Activated naive CD4-positive, alpha-beta T cell treated with anti-CD3 and anti-CD28 coated beads, Interleukin-2, amount 50 U/mL, for 16 hours (primary cell): ENCODE measurements at places on chromosomes 13 and 19.

- DNase-seq: no peak
Observed at GRCh38 chr19:7993560-7993959, 11.9 kb downstream of the ELAVL1 start.

DNA sequence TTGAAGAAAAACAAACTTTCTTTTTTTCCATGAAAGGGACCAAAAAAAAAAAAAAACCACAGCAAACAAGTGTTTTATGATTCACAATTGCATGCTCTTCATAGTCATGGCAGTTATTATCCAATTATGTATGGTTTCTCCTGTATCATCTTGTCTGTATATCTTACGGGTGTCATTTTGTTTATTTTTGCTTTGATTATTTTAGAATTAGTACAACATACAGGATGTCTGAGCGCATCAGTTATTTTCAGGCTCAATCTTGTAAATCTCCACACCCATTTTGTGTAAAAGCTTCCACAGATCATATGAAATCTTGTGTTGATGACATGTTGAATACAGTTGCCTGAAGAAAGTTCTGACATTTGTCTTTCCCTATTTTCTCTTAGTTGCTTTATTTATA lies 280.3 kb downstream of the KLF5 start:
- DNase-seq: no peak

DNA sequence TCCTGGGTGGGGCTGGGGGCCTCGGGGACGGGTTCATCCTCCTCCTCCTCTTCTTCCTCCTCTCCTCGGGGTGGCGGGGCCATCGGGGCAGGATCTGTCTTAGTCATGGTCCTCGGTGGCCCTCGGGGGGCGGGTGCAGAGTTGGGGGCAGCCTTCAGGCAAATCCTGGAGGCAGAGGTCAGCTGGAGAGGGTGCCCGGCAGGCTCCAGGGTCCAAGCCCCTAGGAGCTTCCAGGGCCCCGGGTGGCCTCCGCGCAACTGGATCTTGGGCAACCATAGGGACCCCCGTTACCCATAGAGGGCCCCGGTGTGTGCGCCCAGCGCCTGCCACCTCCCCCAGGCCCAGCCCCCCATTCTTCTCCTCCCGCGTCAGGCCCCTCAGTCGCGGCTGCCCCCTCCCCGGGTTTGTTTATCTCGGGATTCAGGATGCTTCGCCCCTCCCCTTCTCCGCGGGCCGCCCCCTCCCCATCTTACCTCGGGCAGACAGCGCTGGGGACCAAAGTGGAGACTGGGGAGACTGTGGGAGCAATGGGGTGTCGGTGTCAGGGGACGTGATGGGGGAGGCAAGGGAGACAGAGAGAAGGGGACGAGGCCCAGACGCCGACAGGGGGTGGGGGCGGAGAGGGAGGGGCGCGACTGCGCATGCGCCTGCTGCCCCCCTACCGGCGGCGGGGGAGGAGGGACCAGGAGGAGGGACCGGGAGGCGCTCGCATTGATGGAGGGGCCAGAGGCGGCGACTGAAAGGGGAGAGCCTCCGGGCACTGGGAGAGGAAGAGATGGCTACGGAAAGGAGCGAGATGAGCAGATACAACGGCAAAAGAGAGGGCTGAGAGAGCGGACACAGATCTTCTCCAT lies at the start of gene CLIP3:
CLIP3 (minus strand) TSS at position 623 of the 854 bp plus-strand sequence; CDS start at position 107, 516 bp downstream.
- peak; percentile 54 for DNase-seq

DNA sequence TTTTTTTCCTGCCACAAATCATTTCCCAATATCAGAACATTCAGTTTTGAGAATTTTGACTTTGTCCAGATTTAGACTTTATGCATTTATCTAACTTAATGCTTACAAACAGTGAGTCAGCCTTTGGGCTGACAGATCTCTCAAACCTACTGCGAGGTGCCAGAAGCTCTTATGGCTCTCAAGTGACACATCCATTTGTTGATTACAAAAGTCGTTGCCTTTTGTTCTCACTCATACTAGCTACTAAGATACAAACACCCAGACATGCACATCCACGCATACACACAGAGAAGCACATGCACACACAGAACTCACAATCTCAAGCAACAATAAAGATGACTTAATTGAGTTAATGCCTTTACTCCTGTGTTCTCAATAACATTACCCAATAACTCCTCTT lies 1147.5 kb downstream of the DIAPH3 start:
- no peak for DNase-seq

GRCh38 chr13:50592412-50593155 lies 250.9 kb downstream of the DLEU7 start:
- no peak for DNase-seq

DNA sequence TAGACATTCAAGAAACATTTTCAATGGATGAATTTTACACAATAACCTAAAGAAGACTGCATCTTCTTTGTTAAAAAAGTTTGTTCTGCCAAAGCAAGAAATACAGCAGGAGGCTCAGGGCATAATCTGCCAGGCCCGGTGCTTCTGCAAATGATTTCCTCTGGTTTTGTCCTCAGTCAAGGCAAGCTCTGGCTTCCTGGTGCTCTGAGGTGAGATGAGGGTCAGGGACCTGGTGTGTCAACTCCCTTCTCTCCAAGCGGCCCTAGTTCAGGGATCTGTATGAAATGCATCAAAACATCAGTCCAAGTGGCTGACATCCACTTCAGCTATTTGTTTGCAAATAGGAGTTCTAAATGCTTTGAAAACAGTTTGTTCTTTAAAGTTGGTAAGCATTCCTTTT lies 31.6 kb downstream of the LACC1 start:
- no peak for DNase-seq

DNA sequence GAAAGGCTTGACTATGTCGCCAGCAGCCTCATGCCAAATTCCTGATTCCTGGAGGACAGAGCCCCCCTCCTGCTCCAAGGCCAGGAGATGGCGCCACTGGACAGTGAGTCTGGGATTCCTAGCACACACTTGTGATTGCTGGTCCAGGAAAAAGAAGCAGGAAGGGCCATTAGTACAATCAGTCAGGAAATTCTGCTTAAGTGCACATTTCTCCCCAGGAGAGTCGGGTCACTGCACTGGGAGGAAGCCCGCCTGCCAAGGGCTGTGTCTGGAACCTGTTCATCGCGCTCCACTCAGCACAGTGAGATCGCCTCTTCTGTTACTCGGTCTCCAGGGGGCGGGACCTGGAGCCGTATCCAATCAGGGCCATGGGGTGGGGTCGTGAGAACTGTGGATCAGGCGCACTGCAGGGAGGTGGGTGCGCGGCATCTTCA lies 65.1 kb downstream of the ZNF823 start:
- no peak for DNase-seq

GRCh38 chr13:99352351-99353245 lies 45.4 kb upstream of the GPR183 start:
- DNase-seq: no peak

DNA sequence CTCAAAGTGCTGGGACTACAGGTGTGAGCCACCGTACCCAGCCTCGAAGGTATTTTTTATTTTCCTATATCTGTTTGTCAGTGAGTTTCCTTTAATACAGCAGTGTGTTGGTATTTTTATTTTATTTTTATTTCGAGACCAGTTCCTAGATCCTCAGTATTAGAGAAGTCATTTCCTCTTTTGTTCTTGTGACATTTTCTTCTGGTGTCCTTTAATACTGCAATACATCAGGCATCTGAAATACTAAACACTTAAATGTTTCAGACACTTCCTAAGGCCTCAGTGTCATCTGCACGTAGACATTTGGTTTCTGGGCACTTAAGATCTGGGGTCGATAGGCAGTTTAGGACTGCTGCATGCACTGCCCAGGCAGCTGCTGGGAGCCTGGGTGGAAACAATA lies 22.5 kb downstream of the GATAD2A start:
- no peak for DNase-seq

DNA sequence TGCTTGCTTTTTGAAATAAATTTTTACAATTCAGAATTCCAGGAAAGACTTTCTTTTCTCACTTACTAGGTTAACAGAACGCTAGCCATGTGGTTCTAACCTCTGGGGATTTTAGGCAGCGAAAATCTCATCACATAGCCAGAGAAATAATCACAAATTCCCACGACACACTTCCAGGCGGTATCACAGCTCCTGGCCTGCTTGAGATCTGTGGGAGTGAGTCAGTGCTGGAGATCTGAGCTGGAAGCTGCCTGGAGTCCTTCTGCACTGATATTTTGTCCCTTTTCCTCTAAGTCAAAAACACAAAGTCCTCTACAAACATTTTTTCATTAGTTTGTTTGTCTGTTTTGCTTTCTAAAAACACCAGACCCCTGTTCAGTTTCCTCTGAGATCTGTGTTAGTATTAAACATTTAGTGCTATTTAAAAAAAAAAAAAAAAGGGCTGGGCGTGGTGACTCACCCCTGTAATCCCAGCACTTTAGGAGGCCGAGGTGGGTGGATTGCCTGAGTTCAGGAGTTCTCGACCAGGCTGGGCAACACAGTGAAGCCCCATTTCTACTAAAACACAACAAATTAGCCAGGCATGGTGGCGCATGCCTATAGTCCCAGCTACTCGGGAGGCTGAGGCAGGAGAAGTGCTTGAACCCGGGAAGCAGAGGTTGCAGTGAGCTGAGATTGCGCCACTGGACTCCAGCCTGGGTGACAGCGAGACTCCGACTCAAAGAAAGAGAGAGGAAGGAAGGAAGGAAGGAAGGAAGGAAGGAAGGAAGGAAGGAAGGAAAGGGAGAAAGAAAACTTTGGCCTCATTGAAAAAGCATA lies 12.2 kb upstream of the UBE2L5 start:
- DNase-seq: no peak

GRCh38 chr13:48411841-48412531 lies 927 bp downstream of the LPAR6 start:
- peak; percentile 20 for DNase-seq

- DNase-seq: no peak
Observed at GRCh38 chr13:27728271-27728670, 64.0 kb upstream of the GSX1 start.

- no peak for DNase-seq
Observed at GRCh38 chr13:30108216-30108912, 199.0 kb downstream of the KATNAL1 start.

DNA sequence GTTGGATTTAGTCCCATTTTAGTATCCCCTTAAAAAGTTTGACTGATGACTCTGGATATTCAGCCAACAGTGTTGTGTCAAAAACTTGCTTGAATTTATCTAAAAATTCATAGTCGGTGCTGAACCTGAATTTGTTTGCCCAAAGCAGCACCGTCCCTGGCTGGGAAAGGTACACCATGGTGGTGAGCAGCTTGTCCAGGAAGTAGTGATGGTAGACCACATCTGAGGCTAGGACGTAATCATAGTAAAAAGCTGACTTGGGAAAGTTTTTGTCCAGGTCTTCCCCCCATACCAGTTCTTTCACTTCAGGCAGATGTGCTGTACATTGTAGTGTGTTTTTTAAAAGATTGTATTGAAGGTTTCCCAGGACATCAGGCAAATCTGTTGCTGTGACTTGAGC lies 8.8 kb downstream of the METTL21C start:
- no peak for DNase-seq

- DNase-seq: no peak
Observed at GRCh38 chr19:40659116-40659515, 31.3 kb downstream of the NUMBL start.

DNA sequence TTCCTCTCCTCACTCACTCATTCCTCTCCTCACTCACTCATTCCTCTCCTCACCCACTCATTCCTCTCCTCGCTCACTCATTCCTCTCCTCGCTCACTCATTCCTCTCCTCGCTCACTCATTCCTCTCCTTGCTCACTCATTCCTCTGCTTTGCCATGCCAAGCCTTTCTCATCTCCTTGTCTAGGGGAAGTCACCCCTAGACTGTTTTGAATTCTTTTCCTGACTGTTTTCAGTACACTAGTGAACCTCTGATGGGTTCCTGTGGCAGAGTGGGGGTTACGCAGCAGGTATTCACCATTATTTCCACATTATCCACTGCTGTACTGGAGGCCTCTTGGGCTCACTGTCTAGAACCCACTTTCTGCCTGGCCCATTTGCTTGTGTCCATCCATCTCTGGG lies 1.2 kb downstream of the CYP4F8 start:
- DNase-seq: no peak

GRCh38 chr13:86731987-86732386 lies 932.8 kb upstream of the SLITRK6 start:
- no peak for DNase-seq

DNA sequence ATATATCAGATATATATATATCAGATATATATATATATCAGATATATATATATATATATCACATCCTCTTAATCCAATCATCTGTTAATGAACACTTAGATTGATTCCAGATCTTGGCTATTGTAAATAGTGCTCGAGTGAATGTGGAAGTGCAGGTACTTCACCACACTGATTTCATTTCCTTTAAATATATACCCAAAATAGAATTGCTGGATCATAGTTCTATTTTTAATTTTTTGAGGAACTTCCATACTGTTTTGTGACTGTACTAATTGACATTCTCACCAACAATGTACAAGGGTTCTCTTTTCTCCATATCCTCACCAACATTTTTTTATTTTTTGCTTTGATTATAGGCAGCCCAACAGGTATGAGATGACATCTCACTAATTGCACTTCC lies 277.5 kb downstream of the NHLRC3 start:
- no peak for DNase-seq

DNA sequence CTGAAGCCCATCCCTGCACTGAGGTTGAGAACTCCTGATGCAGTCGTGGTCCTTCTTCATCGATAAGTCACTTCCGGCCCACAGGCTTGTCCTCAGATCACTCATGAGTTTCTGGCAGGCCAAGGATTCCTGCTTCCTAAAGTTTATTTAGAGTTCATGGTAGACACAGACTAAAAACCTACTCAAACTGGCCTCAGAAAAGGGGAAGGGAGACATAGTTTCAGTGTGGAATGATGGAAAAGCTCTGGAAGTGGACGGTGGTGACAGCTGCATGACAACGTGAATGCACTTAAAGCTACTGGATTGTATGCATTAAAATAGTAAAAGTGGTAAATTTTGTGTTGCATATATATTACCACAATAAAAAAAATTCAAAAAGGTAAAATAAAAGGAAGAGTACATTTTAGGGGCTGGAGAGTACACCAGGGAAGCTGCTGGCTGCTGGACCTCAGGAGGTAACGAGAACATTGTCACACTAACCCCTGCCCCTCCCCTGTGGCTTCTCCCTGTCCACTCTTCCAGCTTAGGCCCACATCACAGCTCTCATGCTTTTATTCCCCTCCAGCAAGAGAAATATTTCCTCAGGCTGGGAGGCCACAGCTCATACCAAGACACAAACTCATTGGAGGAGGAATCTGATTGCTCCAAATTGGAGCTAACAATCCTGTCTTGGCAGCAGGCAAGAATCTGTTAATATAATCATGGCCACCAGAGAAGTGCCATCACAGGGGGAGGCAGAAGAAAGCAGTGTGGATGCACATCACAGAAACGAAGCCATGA lies 741.0 kb downstream of the UQCRFS1 start:
- no peak for DNase-seq
